ENCODE measurements at places on chromosomes 5 and 9. TPM values are rescaled to one million over a fixed set of nuclear protein-coding genes. Genes with fewer than 3 reads are reported as not detected.

Gene SLC36A3
- polyA plus RNA-seq, result not detected

Gene LRRC19
- 13.4 TPM for polyA plus RNA-seq

Gene SGCD
- polyA plus RNA-seq, result 5.1 TPM

Gene SPATA9
- 1.2 TPM for polyA plus RNA-seq

Gene LVRN
- 0.71 TPM for polyA plus RNA-seq

Gene OR1L4
- polyA plus RNA-seq, result not detected

Gene HTR1A
- not detected for polyA plus RNA-seq

Gene ECSCR
- polyA plus RNA-seq, result 30.6 TPM

Gene SLC27A6
- 2.0 TPM for polyA plus RNA-seq

Gene PHPT1
- 59.9 TPM for polyA plus RNA-seq

Gene IFNA2
- polyA plus RNA-seq, result not detected

Gene FOXD4L3
- not detected for polyA plus RNA-seq

Gene OLFML2A
- 23.8 TPM for polyA plus RNA-seq

Gene EIF4E1B
- not detected for polyA plus RNA-seq

Gene CER1
- polyA plus RNA-seq, result 0.26 TPM

Gene ANXA1
- 30.3 TPM for polyA plus RNA-seq

Gene IER5L
- 10.5 TPM for polyA plus RNA-seq

Gene SEMA5A
- polyA plus RNA-seq, result 44.9 TPM

Gene PCDHA1
- 0.08 TPM for polyA plus RNA-seq

Gene PTBP3
- 92.0 TPM for polyA plus RNA-seq

Gene GPR21
- not detected for polyA plus RNA-seq

Gene PCDHB2
- polyA plus RNA-seq, result 7.9 TPM

Gene MSX2
- 0.22 TPM for polyA plus RNA-seq

Gene NTNG2
- polyA plus RNA-seq, result 0.46 TPM

Gene SLC34A1
- polyA plus RNA-seq, result 118 TPM

Gene CDKN2B
- polyA plus RNA-seq, result 0.23 TPM

Gene C1QTNF2
- polyA plus RNA-seq, result 1.2 TPM

Gene IFNB1
- polyA plus RNA-seq, result not detected

Gene LCN1
- polyA plus RNA-seq, result not detected

All from right renal cortex interstitium (tissue), 3 donors.